Renal cortex interstitium (tissue), 15 donors: ENCODE measurements at places on chromosomes 1 and 21.

GRCh38 chr1:82154219-82154970 lies 353.7 kb downstream of the ADGRL2 start:
- DNase-seq: no peak

DNA sequence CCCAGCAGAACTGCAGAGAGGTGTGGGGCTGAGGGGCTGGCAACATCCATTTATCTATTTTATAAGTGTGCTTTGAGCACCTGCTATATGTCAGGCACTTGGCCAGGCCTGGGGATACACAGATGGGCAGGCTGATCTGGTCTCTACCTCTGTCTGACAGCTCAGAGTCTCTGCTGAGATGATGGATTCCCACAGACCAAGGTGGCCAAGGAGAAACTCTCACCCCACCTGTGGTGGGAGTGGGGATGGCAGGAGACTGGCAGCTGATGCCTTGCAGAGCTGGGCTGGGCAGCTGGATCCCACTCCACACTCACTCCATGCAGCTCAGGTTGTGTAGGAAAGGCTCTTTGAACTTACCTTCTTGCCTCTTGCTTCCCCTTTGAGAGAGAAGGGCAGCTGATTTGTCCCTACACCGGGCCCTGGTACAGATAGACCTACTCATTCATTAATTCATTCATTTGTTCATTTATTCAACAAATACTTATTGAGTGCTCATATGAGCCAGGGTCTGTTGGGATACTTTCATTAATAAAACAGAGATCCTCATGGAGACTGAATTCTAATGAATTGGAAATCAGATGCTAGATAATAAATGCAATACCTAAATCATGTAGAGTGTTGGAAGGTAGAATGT lies 9.0 kb downstream of the ADORA1 start:
- DNase-seq: no peak

DNA sequence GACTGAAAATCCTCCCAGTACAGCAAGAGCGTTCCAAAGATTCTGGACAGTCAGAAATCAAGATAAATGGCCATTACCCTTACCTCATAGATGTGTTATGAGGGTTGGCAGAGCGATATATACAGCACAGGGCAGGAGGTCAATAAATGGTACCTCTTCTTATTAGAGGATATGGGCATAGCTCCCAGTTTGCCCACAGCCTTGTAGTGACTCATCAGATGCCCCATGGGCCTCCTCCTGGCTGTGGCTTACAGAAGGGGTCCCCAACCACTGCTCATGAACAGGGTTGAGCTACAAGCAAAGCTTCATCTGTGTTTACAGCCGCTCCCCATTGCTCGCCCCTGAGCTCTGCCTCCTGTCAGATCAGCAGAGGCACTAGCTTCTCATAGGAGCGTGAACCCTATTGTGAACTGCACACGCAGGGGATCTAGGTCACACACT lies 7.3 kb upstream of the IFNGR2 start:
- no peak for DNase-seq

DNA sequence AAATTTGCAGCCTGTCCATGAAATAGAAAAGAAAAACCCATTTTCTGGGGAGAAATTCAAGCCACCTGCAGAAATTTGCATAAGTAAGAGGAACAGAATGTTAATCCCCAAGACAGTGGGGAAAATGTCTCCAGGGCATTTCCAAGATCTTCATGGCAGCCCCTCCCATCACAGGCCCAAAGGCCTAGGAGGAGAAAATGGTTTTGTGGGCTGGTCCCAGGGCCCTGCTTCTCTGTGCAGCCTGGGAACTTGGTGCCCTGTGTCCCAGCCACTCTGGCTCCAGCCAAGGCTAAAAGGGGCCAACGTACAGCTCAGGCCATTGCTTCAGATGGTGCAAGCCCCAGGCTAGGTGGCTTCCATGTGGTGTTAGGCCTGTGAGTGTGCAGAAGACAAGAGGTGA lies 155.6 kb downstream of the PRDM2 start:
- DNase-seq: no peak

GRCh38 chr1:96581772-96582171 lies 139.8 kb upstream of the PTBP2 start:
- no peak for DNase-seq

DNA sequence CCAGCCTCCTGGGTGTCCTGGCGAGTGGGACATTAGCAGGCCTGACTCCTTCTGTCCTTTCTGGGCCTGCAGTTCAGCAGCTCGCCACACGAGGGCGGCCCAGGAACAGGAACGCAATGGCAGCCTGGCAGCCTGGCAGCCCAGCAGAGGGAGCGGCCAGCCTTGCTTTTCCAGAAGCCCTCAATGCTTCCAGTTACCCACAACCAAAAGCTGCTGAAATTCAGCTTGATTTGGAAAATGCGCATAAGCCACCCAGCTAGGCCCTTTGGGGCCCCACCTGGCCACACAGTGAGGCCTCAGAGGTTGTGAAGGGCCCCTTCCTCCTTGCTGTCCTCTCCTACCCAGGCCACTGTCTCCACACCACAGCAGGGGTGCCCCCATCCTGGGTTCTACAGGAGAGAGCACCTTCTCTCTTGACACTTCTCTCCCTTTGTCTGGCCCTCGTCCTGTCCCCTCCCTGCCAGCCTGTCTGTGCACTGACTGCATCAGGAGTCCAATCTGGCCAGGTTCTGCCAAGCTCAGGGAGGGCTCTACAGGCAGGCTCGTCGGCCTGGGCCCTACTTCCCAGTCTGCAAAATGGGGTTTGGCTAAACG lies 103.4 kb upstream of the VAMP3 start:
- peak; percentile 80 for DNase-seq

- peak; percentile 39 for DNase-seq
Observed at GRCh38 chr1:32393832-32394140, 455 bp downstream of the BSDC1 start.

DNA sequence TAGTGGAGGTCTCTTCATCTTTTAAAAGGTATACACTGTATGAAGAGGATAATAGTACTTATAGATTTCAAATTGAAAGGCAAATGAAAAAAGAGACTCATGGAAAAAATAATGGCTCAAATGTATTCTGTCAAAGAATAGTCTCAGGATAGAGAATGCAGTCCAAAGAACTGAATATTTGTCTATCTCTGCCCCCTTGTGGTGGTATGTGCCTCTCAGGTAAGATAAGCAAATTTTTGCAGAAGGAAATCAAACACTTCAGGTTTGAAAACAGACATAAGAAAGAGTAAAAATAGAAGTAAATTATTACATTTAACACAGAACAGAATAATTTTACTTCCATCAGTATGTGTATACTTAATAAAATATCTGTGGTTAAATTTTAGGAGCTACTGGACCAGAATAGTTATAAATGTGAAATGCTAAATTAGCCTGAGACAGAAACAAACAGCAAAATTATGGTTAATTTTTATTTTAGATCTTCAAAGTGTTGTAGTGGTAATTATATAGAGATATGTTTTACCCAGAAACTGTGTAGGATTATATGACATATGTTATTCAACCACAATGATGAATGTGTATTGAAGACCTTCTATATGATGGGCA lies 164.4 kb upstream of the PALMD start:
- peak; percentile 38 for DNase-seq

DNA sequence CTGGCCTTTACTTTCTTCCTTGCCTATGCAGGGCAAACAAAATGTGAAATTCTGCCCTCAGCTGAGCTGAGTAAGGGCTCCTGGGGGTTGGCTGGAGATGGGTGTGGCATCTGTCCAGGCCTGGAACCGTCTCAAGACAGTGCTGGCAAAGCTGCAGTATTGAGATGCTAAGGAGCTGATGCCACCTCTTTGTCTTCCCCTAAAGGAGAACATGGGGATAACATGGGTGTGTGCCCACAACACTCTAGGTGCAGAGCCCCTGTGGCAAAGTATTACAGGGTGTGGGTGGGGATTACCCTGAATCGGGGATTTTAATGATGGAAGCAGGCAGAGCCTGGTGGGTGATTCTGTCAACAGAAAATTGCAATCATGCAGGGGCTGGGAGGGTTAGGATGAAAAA lies 2.5 kb upstream of the ST3GAL3 start:
- DNase-seq: no peak

DNA sequence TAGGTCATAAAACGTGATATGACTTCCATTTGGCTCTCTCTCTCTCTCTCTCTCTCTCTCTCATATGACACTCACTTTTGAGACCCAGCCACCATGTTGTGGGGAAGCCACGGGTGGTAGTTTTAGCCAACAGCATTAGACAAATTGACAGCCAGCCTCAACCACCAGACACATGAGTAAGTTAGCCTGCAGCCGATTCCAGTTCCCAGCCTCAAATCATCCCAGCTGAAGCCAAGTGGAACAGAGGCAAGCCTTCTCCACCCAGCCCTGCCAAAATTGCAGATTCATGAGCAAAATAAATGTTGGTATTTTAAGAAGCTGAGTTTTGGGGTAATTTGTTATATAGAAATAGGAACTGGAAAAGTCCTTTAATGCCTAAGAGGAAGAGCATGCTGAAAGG lies 98.0 kb upstream of the DNAH14 start:
- no peak for DNase-seq

- DNase-seq: no peak
Observed at GRCh38 chr21:15732290-15732995, 2.7 kb downstream of the USP25 start.

DNA sequence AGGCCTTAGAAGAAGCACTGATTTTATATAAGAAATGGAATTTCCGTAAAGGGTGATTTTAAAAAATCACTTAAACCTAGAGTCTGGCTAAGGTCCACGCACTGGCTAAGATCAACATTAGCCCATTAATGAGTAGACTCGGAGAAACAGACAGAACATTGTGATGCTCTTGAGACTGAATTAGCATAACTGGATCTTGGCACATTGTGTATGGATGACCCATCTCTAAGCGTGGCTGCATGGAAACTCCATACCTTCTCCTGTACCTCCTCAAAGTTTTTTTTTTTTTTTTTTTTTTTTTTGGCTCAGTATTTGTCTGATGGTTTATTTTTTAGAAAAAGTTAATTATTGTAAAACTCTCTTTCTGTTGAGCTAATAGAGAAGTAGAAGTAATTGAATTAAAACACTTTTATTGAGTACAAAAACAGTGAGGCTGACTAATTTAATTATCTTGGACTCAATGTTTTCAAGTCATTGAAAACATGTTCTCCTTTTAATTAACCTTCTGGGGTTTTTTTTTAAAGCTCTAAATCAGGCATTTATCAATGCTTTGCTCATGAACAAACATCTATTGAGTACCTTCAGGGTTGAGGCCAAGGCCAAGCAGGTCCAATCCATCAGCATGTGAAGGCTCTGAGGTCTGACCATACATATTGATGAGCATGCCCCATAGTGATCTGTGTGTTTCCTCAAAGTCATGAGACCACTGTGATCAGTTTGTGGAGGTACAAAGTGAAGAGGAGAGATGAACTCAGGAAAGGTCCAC lies 74.0 kb downstream of the TLR5 start:
- DNase-seq: no peak

DNA sequence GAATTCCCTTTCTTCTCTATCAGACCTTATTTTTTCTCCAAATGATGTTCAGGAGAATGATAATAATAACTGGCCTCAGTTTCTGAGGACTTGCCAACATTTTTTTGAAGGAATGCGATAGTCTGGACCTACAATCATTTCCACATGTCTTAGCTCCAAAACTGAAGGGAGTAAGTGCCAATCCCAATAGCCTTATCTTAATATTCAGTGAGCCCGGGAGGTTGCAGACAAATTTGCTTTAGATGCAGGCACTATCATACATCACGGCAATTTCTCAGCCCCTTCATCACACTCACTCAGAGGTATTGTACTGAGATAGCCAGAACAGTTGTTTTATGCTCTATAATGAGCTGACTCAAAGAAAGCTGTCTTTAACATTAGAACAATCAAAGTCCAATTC lies 796.9 kb downstream of the ADGRL2 start:
- DNase-seq: no peak

DNA sequence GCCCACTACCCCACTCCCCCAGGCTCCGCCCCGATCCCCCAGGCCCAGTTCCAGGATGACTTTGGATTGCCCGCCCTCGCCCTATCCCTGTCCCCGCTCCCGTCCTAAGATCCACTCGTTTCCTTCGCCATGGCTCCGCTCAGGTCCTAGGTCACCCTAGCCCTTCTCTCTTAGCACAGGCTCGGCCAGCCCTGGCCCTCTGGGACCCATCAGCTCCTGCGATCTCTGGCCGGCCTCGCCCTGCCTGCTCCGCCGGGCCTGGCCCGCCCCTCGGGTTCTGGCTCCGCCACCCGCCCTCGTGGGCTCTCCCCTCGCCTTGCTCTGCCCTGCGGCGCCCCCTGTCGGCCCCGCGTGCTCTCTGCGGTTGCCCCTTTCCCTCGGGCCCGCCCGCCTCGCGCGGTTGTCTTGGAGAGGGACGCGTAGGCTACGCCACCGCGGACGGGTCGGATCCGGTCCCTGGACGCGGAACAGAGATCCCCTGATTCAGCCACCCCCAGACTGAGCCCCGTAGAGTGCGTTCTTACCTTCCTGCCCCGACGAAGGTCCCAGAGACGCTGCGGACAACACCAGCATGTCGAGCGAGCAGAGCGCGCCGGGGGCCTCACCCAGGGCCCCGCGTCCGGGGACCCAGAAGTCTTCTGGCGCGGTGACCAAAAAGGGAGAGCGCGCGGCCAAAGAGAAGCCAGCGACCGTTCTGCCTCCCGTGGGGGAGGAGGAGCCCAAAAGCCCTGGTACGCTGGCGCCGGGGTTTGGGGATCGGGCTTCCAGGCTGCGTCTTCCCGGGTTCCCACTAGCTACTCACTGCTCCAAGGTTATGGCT lies at the start of gene LRRC71:
Gene LRRC71, plus strand, starts transcription at position 400 of the 820 bp plus-strand sequence. Its CDS starts 172 bp downstream, at position 572.
- peak; percentile 74 for DNase-seq

GRCh38 chr1:46770541-46770940 lies 28.3 kb upstream of the CYP4B1 start:
- DNase-seq: no peak

GRCh38 chr1:64882574-64883255 lies 83.6 kb downstream of the JAK1 start:
- DNase-seq: no peak
